ENCODE measurements at places on chromosomes 11 and 22. TPM values are rescaled to one million over a fixed set of nuclear protein-coding genes. Genes with fewer than 3 reads are reported as not detected.

KCNJ1 gene
- polyA plus RNA-seq: 0.19 TPM

OR8G1 gene
- not detected for polyA plus RNA-seq

CYTH4 gene
- 0.09 TPM for polyA plus RNA-seq

SCN4B gene
- 4.9 TPM for polyA plus RNA-seq

NFAM1 gene
- polyA plus RNA-seq: 0.62 TPM

FXYD6 gene
- 151 TPM for polyA plus RNA-seq

ST14 gene
- polyA plus RNA-seq: 31.8 TPM

OR4D5 gene
- not detected for polyA plus RNA-seq

CREB3L1 gene
- 6.5 TPM for polyA plus RNA-seq

ANGPTL5 gene
- not detected for polyA plus RNA-seq

CTSF gene
- polyA plus RNA-seq: 2.6 TPM

CABP4 gene
- not detected for polyA plus RNA-seq

PTPRCAP gene
- 9.5 TPM for polyA plus RNA-seq

DNAJB7 gene
- not detected for polyA plus RNA-seq

ADAMTS15 gene
- 1.7 TPM for polyA plus RNA-seq

ARHGAP20 gene
- polyA plus RNA-seq: 0.03 TPM

C11orf91 gene
- not detected for polyA plus RNA-seq

CASP5 gene
- polyA plus RNA-seq: not detected

HBB gene
- polyA plus RNA-seq: not detected

GAL gene
- 81.8 TPM for polyA plus RNA-seq

SYT9 gene
- polyA plus RNA-seq: 1.5 TPM

PLEKHB1 gene
- polyA plus RNA-seq: 34.8 TPM

OR8G5 gene
- not detected for polyA plus RNA-seq

Measured in H1 (cell line).